ENCODE measurements at places on chromosomes 7 and 10.
A peak's percentile ranks its signal among the peaks of the same experiment; 100 is the strongest.

- no peak for DNase-seq
Measured at GRCh38 chr7:141562036-141562435, 10.8 kb downstream of the AGK start.

GRCh38 chr7:82445271-82445670, 1.7 kb upstream of the CACNA2D1 start:
- DNase-seq, result no peak

- DNase-seq, result no peak
Measured at GRCh38 chr10:44830022-44830421, 81.1 kb upstream of the TMEM72 start.

- no peak for DNase-seq
Measured at GRCh38 chr7:105346593-105347322, 42.0 kb downstream of the SRPK2 start.

- DNase-seq, result no peak
Measured at GRCh38 chr10:75432176-75432575, 752 bp downstream of the LRMDA start.

DNA sequence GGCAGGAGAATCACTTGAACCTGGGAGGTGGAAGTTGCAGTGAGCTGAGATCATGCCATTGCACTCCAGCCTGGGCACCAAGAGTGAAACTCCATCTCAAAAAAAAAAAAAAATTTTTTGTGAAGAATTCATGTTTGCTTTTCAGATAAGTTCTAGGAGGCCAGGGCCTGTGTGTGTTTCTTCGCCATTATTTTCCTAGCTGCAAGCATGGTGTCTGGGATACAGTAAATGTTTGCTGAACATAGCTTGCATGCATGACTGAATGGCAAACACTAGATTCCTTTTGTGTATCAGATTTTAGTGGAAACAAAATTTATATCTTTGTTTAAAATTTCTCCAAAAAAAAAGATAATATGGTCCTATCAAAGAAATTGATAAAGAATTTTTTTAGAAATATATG, 9.7 kb upstream of the MACC1 start:
- no peak for DNase-seq

- no peak for DNase-seq
Measured at GRCh38 chr10:125883211-125883610, 2.1 kb upstream of the DHX32 start.

DNA sequence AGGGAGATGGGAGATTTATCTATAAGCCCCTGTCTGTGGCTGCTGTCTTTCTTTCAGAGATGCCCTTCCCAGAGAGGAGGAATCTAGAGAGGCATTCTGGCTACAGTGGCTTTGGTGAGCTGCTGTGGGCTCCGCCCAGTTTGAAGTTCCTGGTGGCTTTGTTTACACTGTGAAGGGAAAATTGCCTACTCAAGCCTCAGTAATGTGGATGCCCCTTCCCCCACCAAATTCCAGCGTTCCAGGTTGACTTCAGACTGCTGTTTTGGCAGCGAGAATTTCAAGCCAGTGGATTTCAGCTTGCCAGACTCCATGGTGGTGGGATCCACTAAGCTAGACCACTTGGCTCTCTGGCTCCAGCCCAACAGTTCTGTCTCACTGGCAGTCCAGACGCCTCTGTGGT, 951.6 kb downstream of the CCSER2 start:
- no peak for DNase-seq

GRCh38 chr10:30002426-30003266, 56.7 kb downstream of the JCAD start:
- peak; percentile 67 for DNase-seq

DNA sequence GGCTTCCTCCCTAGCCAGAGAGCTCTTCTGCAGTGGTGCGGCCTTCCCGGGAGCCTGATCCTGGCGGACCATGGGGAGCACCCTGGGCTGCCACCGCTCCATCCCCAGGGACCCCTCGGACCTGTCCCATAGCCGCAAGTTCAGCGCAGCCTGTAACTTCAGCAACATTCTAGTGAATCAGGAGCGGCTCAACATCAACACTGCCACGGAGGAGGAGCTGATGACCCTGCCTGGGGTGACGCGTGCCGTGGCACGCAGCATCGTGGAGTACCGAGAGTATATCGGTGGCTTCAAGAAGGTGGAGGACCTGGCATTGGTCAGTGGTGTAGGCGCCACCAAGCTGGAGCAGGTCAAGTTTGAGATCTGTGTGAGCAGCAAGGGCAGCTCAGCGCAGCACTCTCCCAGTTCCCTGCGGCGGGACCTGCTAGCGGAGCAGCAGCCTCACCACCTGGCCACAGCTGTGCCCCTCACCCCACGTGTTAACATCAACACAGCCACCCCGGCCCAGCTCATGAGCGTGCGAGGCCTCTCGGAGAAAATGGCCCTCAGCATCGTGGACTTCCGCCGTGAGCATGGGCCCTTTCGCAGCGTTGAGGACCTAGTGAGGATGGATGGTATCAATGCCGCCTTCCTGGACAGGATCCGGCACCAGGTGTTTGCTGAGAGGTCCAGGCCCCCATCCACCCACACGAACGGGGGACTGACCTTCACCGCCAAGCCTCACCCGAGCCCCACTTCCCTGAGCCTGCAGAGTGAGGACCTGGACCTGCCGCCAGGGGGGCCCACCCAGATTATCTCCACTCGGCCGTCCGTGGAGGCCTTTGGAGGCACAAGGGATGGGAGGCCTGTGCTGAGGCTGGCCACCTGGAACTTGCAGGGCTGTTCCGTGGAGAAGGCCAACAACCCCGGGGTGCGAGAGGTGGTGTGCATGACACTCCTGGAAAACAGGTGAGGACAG, 1.5 kb downstream of the EEPD1 start:
- DNase-seq, result no peak

GRCh38 chr7:46576950-46577349, 655.9 kb upstream of the IGFBP3 start:
- DNase-seq, result no peak

DNA sequence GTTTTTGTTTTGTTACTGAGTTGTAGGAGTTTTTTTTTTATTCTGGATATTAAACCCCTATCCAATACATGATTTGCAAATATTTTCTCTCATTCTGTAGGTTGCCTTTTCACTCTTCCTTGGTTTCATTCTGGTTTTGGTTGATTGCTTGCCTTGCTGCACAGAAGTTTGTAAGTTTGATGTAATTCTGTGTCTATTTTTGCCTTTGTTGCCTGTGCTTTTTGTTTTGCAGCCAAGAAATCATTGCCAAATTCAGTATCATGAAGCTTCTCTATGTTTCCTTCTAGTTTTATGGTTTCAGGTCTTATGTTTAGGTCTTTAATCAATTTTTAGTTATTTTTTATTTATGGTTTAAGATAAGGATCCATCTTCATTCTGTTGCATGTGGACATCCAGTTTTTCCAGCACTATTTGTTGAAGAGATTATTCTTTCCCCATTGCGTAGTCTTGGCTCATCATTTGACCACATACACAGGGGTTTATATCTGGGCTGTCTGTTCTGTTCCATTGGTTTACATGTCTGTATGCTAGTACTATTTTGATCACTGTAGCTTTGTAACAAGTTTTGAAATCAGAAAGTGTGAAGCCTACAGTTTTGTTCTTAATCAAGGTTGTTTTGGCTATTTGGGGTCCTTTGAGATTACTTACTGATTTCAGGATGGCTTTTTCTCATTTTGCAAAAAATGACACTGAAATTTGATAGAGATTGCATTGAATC, 26.4 kb downstream of the BMPR1A start:
- DNase-seq, result no peak

- DNase-seq, result no peak
Measured at GRCh38 chr10:31659665-31660064, 269.0 kb downstream of the ARHGAP12 start.

GRCh38 chr7:49324707-49325106, 400.4 kb downstream of the CDC14C start:
- DNase-seq, result no peak

DNA sequence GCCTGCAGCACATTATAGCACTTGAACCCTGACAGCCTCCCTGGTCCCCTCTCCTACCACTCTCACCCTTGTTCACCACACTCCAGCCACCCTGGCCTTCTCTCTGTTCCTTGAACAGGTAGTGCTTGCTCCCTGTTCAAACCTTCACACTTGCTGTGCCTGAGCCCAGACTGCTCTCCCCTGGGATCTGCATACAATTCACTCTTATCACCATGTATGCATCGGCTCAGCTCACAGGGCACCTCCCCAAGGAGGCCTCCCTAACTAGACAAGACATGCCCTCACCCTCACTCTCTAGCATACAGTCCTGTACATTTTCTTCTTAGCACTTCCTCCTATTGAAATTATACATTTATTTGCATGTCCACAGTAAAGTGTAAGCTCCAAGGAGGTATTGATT, 59.3 kb downstream of the FAM13C start:
- DNase-seq, result no peak

GRCh38 chr7:107253599-107253998, 84.8 kb downstream of the HBP1 start:
- no peak for DNase-seq

GRCh38 chr10:47348138-47348651, at the start of gene RBP3:
Gene RBP3, plus strand, starts transcription at chr10:47348363. Its CDS starts 122 bp downstream, at chr10:47348485.
- no peak for DNase-seq

DNA sequence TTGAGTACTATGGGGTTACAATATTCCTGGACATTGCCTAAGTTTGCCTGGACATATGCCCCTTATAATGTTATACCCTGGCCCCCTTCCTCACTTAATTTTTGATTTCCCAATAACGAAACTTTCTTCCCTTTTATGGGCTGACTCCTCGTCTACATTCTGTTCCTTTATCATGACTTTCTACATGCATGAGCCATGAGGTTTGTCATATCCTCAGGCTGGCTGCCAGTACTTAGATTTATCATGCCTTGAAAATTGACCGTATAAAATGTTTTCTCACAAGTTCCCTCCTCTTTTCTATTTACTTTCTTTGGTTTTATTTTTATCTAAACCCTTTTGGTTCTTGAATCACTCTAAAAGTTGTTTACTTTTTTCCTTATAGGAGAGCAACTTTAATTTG, 4.7 kb downstream of the DNAH11 start:
- DNase-seq, result no peak

DNA sequence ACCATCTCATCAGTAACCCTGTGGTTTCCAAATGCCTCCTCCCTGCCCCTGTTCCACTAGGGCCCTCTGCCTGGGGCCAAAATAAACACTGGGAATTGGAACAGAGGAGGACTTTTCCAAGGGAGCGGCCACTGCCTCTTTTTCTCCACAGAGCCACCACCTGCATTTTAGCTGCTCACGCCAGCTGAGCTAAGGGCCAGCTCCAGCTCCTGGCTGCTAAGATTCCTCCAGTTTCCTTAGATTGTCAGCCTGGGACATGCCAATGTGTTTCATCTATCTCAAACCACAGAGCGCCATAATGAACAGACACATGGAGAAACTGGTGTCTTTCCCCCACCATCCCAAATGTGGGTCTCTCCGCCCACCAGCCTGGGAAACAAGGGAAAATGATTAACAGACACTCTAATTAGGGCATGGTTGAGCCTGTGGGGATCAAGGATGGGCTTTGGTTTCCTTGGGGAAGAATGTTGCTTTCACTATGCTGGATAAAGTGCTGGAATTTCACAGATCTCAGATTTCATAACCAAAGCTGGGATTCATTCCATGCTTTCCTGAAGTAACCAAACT, 52.2 kb downstream of the ASB13 start:
- no peak for DNase-seq

All from GDM1 (cell line).